Endodermal cell (in vitro differentiated cells): ENCODE measurements at places on chromosomes 7 and 10.

GRCh38 chr10:112265745-112266144 is 17.5 kb upstream of the TECTB start:
- H3K27ac ChIP-seq, result no peak overlapping the region
- no peaks in the 10 kb centered on the region for H3K27me3 ChIP-seq
- DNase-seq, result no peak

DNA sequence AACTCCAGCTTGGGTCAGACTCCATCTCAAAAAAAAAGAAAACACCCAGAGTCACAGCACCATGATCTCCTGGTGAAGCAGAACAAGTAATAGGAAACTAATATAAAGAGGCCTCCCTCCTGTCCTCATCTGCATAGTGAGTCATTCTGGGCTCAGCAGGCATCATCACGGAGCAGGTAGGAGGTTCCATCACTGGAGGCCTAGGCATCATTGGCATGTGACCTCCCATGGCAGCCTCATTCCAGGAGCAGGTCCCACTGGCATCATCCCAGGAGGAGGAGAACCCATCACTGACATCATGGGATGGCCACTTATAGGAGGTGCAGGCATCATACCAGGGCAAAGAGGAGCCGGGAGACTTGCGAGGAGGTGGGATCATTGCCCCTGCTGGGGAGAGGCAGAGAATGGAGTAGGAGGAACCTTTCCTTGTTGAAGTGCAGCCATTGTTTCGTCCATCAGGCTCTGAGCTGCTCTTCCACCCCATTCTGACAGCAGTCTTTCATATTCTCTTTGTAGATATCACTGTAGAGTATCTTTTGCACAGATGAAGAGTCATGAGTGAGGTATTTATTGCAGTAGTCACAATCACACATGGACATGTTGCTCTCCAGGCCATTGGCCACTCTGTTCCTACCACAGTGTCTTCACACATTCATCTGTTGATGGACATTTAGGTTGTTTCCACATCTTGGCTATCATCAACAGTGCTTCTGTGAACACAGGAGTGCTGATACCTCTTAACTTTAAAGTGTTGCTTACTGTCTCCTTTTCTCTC is 73.8 kb downstream of the OSBPL3 start:
- DNase-seq, result no peak
- no peak overlapping the region for H3K4me3 ChIP-seq
- no peaks in the 10 kb centered on the region for H3K27me3 ChIP-seq
- H3K36me3 ChIP-seq, result no peaks in the 10 kb centered on the region
- H3K4me1 ChIP-seq, result no peaks in the 10 kb centered on the region
- H3K27ac ChIP-seq, result no peak overlapping the region

GRCh38 chr7:8147760-8148463 is 114.1 kb downstream of the ICA1 start:
- H3K27ac ChIP-seq, result no peak overlapping the region
- no peaks in the 10 kb centered on the region for H3K27me3 ChIP-seq
- H3K4me3 ChIP-seq, result no peak overlapping the region
- no peaks in the 10 kb centered on the region for H3K36me3 ChIP-seq
- DNase-seq, result no peak
- no peaks in the 10 kb centered on the region for H3K4me1 ChIP-seq

- DNase-seq, result no peak
- H3K36me3 ChIP-seq, result no peaks in the 10 kb centered on the region
- H3K4me1 ChIP-seq, result no peaks in the 10 kb centered on the region
- no peak overlapping the region for H3K27ac ChIP-seq
Observed at GRCh38 chr7:64643566-64643965, 22.4 kb upstream of the ZNF107 start.

DNA sequence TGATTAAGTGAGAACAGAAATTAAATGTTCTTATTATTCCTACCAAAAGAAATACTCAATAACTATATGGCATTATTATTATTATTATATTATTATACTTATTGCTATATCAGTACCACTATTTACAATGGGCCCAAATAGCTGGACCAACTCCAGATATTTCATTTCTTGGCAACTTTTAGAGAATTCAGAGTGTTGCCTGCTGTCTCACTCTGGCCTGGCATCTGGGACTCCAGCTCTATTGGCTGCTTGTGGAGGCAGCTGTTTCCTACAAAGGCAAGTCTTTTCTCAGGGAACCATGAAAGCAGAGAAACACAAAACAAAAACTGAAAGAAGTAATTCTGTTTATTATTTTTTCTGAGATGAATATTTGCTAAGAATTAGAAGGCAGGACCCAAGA is 105.1 kb upstream of the SORCS1 start:
- H3K4me1 ChIP-seq, result no peaks in the 10 kb centered on the region
- H3K27ac ChIP-seq, result no peak overlapping the region
- DNase-seq, result no peak
- H3K27me3 ChIP-seq, result no peaks in the 10 kb centered on the region

DNA sequence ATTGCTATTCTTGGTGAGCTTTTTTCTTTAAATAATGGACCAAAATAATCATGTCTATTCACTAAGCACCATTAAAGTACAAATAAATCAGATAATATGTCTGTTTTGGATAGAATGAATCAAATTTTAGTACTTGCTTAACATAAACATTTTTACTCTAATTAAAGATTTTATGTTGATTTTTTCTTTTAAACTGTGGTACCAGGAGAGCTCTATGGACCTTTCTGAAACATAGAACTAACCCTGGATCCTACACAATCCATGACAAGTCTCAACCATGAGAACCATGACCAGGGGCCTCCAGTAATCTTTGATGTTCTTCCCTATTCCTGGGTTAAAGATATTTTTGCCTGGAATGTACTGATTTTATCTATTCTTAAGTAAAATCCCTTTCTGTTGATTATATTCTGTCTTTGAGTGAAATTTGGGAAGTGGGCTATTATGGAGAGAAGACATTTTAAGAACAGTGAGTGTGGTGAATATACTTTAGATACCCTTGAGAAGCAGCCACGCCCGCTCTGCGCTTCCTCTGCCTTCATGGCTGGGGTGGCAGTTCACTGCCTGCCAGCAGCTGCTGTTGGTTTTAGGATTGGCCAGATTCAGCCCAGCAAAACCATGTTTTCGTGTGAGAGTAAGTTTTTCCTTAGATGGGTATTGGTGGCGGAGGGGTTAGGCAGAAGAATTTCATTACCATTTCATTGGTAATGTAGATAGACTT is 42.2 kb upstream of the BHLHA15 start:
- H3K4me1 ChIP-seq, result no peaks in the 10 kb centered on the region
- no peaks in the 10 kb centered on the region for H3K27me3 ChIP-seq
- no peak overlapping the region for H3K27ac ChIP-seq
- H3K4me3 ChIP-seq, result no peak overlapping the region
- no peak for DNase-seq
